ENCODE measurements at places on chromosomes 11 and 22.
A peak's percentile ranks its signal among the peaks of the same experiment; 100 is the strongest.

GRCh38 chr22:22810471-22810870 lies 77.1 kb upstream of the IGLL5 start:
- no peak for DNase-seq

DNA sequence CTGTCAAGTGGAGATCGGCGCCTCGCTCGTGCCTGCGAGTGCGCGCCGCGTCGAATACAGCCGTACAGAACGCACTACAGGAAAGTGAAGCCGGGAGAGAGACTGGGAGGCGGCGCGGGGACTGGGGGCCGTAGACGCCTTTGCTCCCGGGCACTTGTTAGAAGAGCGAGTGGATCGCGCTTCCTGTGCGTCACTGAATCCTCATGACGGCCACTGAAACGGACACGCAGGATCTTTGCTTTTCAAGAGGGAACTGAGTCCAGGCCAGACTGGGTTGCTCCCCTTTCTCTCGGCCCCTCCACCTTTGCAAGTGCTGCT lies 314 bp downstream of the RIC8A start:
- DNase-seq: no peak

GRCh38 chr11:75500742-75501141 lies 25.0 kb downstream of the GDPD5 start:
- peak; percentile 56 for DNase-seq

GRCh38 chr11:61545341-61545740 lies 35.5 kb downstream of the SYT7 start:
- DNase-seq: no peak

- peak; percentile 26 for DNase-seq
These were observed 9.2 kb downstream of the LIN7C start for GRCh38 chr11:27497284-27497866.

GRCh38 chr11:45722144-45722543 lies 56.7 kb upstream of the CHST1 start:
- no peak for DNase-seq

GRCh38 chr11:80096736-80097135 lies 655.9 kb upstream of the TENM4 start:
- DNase-seq: no peak

DNA sequence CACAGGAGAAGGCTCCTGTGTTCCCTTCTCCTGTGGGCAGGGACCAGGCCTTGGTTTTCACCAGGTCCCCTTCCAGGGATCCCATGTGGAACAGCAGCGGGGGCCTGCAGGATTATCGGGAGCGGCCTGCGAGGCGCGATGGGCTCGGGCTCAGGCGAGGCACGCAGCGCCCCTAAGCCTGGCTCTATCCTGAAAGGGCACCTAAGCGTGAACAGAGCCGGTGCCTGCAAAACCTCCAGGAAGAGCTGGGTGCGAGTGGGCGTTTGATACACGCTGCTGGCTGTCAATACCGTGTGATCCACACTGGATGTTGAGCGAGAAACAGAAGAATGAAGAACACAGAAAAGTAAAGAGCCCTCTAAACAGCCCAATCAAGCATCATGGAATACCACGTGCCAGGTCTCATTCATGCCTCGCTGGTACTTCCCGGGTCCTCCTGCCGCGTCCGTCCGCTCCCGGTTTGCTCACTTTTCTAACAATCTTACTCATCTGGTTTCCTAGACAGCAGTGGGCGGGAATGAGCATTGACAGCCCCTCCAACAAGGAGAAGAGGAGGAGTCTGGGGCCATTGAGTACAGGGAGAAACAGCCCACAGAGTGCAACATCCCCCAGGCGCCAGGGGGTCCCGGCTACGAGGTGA lies 12.5 kb downstream of the OSBPL5 start:
- DNase-seq: no peak

- DNase-seq: no peak
These were observed 31.8 kb downstream of the CAPN1 start for GRCh38 chr11:65213322-65214211.

DNA sequence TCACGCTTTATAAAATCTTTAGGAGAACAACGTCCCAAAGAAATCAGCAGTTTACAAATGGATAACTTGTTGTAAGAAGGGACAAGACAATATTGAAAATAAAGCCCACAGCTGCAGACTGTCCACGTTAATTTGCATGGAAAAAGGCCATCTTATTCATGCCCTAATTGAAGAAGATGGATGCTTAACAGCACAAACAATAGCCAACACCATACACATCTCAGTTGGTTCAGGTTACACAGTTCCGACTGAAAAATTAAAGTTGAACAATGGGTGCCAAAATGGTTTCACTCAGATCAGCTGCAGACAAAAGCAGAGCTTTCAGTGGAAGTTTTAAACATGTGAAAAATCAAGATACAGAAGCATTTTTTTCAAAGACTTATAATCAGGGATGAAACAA lies 314.2 kb downstream of the RAB38 start:
- DNase-seq: no peak

GRCh38 chr11:43578346-43579170 lies 102.0 kb upstream of the HSD17B12 start:
- no peak for DNase-seq

DNA sequence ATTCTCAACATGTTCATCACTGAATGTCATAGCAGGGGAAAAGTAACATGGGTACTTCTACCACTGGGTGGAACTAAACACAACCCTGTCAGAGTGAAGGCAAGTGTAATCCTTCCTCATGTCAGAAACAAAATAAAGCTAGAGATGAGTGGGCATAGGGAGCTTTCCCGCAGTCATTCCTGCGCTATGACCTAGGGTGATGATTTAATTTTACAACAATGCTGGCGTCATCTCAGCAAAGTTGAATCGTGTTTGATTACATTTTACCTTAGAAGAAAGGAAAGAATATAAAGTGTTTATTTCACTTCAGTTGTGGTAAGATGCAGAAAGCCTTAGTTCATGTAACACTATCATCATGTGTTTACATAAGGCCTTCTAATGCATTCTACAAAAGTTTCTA lies 355.6 kb downstream of the METTL15 start:
- no peak for DNase-seq

- DNase-seq: no peak
These were observed 11.6 kb upstream of the RNH1 start for GRCh38 chr11:518463-519202.

GRCh38 chr11:74579577-74580270 lies 12.7 kb upstream of the POLD3 start:
- DNase-seq: no peak

DNA sequence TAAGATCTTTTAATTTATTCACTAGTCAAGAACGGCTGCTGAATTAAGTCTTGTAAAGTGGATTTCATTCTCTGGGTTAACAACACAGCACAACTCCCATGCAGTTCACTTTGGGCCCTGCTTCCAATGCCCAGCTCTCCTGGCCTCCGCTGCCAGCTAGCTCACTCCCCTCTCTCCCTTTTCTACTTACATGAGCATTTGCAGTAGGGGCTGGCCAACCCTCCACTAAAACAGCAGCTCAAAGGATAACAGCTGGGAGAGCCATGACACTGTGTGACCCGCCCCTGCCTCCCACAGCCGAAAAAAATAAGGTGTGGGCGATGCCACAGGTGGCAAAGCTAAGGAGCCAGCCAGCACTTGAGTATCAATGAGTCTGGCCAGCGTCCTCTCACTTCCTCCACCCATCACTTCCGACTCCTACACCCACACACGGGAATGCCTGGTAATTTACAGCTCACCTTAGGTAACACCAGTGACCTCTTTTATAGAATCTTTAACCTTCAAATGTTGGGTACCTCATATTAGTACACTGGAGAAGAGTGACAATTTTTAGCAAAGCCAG lies 56.8 kb downstream of the DGCR2 start:
- DNase-seq: no peak

- DNase-seq: peak; percentile 82
These were observed 787.1 kb upstream of the API5 start for GRCh38 chr11:42524534-42525227.

DNA sequence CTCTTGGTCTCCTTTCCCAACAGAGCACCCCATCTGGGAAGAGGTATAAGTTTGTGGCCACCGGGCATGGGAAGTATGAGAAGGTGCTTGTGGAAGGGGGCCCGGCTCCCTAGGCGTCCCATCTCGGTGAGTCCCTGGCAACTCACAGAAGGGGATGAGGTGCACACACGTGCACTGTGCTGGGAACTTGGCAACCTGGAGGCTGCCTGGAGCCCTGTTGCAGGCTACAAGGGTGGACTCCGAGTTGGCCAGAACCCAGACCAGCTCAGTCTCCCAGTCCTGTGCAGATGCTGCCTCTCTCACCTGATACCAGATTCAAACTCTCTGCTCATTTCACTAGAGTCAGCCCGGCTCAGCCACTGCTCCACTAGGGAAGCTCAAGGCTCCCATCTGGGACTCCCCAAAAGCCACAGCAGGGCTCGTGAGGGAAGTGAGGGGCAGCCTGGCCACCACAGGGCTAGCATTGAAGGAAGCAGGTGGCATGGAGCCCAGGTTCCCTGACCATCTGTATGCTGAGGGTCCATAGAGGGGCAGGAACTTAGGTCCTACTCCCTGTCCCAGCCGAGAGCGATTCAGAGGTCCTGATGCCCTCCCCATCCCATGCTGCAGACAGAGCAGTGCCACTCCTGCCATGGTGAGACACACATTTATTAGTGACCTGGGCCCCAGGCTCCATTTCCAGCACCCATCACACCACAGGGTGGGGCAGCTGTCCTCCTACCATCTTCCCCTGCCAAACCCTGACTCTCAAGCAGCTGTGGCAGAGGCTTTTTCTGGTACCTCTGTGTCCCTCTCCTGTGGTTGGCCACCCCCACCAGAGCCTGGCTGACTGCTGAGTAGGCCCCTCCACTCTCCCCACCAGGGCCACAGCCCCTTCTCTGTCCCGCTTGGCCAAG lies 4.0 kb downstream of the PRR33 start:
- DNase-seq: no peak

DNA sequence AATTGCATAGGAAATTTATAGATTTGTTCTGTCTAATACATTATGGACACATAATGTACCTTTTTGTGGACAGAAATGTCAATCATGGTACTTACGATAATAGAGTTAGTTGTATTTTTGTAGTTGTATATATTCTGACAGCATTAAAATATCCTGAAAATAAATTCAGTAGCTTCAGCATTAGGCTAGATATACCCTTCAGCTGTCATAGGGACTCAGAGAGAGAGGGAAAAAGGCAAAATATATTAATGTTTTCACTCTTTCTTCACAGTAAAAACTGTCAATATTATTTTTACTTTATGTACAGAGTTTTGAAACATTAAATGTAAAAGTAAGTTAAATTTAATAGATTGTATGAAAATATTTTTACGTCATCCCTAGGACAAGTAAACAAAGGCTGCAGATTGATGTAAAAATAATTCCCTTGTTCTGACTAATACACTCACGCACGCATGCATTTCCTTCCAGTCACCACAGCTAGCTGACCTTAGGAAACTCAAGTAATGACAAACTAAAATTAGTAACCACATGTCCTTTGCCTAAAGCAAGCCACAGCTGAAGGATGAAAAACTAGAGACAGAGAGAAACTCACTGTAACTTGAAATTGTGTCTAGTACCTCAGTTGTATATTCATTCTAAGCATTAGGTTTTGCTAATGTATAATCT lies 104.7 kb upstream of the CARD18 start:
- no peak for DNase-seq

DNA sequence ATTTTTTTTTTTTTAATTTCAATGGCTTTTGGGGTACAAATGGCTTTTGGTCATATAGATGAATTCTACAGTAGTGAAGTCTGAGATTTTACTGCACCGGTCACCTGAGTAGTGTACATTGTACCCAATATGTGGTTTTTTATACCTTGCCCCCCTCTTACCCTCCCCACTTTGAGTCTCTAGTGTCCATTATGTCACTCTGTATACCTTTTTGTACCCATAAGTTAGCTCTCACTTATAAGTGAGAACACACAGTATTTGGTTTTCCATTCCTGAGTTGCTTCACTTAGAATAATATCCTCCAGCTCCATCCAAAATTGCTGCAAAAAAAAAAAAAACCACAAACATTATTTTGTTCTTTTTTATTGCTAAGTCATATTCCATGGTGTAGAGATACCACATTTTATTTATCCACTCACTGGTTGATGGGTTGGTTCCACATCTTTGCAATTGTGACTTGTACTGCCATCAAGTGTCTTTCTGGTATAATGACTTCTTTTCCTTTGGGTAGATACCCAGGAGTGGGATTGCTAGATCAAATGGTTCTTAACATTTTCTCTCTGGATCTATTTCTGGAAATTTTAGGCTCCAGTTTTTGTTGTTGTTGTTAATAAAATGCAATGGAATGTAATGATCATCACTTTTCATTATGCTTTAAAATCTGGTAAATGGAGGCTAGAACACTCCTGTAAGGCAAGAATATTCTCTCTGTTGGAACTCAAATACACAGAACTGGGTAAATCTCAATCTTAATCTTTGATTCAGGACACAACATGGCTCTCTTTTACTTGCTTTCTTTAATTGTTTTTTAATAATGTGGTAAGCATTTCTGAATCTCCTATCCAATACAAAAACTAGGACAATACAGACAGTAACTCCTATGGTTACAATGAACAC lies 10.3 kb downstream of the NEAT1 start:
- DNase-seq: no peak

DNA sequence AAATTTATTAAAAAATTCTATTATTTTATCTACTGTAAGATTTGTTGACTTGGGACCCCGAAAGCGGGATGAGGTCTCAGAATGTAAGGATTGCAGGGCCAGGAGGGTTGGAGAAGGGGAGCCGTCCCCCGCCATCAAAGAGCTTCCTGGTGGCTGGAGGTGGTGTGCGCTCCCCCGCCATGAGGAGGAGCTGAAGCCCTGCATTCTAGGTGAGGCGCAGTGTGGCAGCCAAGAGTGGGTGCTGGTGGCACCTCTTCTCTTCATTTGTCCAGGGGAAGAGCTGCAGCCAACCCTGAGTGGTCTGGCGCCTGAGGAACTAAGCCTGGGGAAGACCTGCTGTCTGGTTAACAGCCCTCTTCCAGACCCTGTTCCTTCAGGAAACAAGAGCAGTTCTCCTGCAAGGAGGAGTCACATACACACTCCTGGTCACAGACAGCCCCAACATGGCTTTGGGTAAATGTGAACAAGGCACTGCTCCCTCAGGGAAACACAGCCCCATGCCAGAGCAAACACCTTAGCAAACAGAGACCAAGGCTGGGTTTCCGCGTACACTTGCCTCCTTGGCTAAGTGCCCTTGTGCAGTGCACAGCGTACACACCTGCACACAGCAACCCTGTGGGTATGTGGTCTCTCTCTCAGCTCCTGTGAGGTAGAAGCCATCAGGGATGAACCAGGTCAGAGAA lies 17.3 kb downstream of the RTN4RL2 start:
- DNase-seq: no peak

DNA sequence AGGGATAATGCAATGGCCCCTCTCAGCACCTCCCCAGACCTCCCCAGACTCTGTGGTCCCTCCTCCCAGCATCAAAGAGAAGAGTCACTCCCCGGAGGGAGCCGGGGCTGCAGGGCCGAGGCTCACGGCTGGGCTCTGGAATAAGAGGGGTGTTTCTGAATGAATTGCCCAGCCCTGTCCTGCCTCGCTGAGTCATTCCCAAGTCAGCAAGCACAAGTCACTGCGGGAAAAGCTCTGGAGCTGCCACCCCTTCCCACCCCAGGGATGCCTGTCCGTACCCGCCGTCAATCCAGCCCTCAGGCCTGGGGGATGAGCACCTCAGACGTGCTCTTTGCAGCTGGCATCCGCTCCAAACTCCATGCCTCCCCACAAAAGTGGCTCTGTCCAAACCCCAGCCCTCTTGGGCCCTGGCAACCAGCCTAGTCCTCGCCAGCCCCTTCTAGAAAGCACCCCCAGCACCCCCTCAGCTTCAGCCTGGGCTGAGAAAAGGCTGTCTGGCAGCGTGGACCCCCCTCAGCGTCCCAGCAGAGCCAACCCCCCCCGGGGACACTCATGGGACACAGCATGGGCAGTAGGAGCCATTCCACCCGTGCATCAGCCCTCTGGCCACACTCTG lies 22.7 kb downstream of the CELSR1 start:
- DNase-seq: no peak

Data from NCI-H510A treated with DMSO at 0.1 percent for 48 hours (cell line).